ENCODE measurements at places on chromosomes 1 and 21.
A peak's percentile ranks its signal among the peaks of the same experiment; 100 is the strongest.

GRCh38 chr1:225423518-225423855 is 4.4 kb downstream of the LBR start:
- DNase-seq = no peak

- DNase-seq = peak; percentile 16
Measured at GRCh38 chr1:202162047-202162417, 1.6 kb upstream of the PTPN7 start.

DNA sequence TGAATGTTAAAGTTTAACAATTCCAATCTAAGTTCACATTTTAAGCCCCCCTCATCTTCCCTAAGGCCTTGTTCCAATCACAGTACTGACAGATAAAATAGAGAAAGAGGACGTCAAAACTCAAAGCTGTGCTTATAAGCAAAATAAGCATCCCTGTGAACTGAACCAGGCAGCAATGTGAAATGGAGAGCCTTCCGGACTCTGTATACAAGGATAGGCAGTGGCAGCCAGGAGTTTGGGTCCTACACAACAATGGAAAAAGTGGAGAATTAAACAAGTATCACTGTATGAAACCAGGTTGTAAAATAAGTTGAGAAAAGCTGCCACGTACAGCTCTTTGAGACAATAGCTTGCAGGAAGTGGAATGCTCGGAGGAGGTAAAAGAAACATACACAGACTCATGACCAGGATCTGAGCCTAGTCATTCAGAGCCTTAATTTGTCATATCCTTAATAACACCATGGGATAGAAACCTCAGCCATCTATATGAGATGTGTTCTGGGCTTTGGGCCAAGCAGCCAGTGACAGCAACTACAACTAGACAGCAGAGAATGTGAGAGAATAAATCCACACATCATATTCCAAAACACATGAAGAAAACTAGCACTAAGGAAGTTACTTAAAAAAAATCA is 55.2 kb upstream of the PALMD start:
- DNase-seq = no peak

DNA sequence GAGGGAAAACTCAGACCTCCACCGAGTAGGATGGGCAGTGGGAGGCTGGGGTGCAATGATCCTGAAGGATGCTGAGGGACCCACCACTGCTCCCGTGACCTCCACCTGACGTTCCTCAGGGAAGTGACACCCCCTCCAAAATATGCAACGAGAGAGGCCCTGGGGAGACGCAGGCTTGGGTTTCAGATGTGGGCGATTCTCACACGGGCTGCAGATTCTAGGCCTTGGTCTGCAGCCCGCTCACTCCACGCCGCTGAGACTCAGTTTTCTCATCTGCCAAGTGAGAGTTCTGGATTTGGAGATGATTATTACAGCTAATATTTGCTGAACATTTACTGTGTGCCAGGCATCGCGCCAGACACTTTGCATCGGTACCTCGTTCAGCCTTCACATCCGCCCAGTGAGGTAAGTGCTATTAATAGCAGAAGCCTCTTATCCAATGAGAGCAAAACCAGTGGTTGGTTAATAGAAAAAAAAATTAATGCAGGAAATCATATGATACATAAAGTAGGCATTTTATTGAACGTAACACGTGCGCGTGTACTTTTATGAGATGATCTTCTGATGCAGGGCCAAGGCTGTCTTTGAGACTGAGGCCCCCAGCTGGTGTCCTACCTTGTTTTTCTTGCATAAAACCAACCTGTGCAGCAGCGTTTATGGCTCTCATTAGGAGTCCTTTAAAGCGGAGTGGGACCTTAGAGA is 102.0 kb upstream of the RUNX3 start:
- no peak for DNase-seq

- no peak for DNase-seq
Measured at GRCh38 chr1:201749059-201749690, 79.8 kb upstream of the IPO9 start.

DNA sequence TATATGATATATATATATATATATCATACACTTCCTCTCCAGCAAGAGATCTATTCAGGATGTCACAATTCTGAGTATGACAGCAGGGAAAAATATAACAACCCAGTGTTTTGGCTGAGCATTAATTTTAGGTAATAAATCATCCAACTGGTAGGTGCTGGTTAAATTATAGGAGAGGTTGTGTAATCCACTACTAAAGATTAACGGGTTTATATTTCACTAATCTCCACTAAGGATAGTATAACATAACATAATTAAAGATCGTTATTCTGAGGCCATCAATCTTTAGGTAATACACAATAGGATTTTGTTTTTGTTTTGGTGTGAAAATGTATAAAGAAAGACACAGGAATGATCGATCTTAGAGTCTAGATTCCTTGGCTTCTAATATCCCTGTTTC is 102.2 kb downstream of the COQ8A start:
- no peak for DNase-seq

DNA sequence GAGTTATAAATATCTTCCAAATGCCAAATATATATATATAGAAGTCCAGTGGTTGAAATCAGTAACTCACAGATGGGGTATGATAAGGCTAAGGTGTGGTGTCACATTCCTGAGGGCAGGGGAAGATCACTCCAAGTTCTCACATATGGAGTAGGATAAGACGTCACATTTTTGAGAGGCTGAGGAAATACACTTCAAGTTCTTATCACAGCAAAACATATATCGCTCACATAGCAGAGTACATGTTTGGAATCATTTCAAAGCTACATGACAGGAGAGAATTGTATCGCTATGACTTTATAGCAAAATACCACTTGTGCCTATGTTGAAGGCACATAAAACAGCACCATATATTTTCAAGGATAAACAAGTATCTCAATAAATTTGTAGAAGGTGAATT is 55.1 kb downstream of the RBM11 start:
- no peak for DNase-seq

GRCh38 chr1:54080598-54081049 is 27.2 kb downstream of the TCEANC2 start:
- no peak for DNase-seq

DNA sequence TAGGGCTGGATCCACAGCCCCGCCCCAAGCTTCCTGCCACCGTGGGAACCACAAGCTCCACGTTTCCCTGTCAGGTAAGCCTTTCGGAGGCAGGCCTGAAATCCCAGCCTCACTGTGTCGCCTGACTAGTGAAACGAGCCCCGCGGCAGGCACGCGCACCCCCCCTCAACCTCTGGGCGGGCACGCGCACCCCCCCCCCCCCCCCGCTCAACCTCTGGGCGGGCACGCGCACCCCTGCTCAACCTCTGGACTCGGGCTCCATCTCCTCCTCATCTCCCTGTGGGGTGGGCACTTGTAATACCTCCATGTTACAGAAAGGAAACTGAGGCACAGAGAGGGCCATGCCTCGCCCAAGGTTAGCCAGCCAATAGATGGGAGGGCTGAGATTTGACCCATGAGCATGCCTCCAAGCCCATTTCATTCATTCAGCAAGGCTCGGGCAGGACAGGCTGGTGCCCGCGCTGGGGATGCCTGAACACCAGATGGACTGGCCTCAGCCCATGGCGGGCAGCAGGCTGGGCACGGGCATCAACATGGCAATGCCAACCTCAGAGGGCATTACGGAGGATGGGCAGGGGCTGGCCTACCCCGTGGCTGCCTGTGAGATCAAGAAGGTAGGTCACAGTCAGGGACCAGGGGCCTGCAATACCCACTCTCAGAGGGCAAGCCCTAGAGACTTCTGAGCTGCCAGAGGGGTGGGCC is 4.7 kb downstream of the CFAP410 start:
- DNase-seq = no peak

DNA sequence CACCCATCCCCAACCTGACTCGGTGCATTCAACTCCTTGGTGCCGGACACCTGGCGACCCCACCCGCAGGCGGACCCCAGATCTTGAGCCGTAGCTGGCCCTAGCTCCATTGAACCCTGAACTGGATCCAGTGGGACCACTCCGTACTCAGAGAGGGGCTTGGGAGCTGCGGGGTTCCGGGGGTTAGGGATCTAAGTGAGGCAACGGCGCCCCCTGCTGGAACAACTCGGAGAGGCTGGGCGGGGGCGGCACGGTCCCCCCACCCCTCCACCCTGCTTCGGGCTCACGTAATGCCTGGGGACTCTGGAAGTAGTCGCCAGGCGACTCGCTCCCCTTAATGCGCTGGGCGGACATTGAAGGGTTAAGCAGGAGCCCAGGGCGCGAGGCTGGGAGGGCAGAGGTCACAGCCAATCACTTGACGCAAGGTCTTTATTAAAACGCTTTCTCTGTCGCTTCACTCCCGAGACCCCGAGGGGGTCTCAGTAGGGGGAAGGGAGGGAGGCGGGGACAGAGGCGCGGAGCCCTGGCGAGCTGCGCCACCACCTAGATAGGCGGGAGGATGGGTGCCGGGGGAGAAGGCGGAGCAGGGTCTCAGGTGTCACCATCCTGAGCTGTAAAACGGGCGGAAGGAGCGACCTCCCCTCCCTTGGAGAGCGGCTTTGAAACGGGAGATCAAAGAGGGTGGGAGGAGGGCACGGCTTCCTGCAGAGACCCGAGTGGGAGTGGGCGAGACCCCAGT is 704 bp upstream of the CRABP2 start:
- DNase-seq = peak; percentile 42

DNA sequence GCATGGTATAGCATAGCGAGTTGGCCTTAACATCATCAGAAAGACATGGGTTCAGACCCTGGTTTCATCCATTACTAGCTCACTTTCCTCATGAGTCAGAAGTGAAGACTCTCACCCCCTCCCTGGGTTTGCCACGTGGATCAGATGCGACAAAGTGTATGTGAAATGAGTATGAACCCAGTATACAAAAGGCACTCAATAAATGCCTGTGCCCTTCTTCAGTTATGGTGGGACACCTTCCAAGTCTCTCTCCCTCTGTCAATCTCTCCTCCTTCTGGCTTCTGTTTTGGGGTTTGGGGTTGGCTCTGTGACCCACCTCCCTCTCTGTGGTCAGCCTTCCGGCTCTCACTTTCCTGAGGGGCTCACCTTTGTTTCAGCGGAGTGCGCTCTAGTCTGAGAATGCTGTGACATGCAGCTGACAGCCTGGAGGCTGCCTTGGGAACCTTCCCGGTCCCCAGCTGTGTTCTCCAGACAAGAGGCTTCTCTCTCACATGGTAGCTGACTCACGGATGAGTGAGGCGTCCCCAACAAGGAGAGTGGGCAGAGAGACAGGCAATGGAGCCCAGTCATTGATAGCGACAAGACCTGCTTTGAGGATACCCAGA is 155.0 kb upstream of the EDN2 start:
- no peak for DNase-seq

GRCh38 chr1:59570524-59570923 is 244.2 kb upstream of the HOOK1 start:
- DNase-seq = peak; percentile 0

GRCh38 chr21:34017039-34017961 is 56.1 kb upstream of the MRPS6 start:
- DNase-seq = no peak

GRCh38 chr1:72357411-72357810 is 75.1 kb upstream of the NEGR1 start:
- no peak for DNase-seq

- DNase-seq = no peak
Measured at GRCh38 chr1:170200621-170201397, 55.0 kb downstream of the NTMT2 start.
